ENCODE measurements at places on chromosomes 1 and 21. TPM values are rescaled to one million over a fixed set of nuclear protein-coding genes. Genes with fewer than 3 reads are reported as not detected.

The CD84 gene
- 1.5 TPM for polyA plus RNA-seq

DNA sequence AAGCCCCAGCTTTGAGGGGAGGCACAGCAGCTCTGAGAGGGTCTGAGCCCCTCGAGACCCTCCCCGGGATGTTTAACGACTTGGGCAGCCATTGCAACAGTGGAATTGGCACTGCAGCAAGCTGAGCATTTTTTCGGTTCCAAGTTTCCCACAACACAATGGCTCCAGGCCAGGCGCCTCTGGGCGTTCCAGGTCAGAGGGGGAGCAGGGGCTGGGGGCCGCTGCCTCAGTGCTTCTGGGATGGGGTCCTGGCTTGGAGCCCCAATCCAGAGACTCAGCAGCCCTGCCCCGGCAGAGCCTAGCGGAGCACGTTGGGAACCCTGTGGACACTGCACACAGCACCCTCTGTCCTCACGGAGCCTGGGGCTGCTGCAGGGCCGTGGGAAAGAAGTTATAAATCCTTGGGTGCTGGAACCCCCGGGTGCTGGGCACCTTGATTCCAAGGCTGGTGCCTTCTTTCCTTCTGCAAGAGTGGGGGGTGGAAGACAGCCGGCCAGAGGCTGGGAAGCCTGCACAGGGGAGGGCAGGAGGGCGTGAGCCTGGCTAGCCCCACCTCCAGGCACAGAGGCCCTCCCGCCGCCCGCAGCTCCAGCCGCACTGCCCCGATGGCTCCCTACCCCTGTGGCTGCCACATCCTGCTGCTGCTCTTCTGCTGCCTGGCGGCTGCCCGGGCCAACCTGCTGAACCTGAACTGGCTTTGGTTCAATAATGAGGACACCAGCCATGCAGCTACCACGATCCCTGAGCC is 50.1 kb downstream of the COL18A1 start:
- DNase-seq: no peak

DNA sequence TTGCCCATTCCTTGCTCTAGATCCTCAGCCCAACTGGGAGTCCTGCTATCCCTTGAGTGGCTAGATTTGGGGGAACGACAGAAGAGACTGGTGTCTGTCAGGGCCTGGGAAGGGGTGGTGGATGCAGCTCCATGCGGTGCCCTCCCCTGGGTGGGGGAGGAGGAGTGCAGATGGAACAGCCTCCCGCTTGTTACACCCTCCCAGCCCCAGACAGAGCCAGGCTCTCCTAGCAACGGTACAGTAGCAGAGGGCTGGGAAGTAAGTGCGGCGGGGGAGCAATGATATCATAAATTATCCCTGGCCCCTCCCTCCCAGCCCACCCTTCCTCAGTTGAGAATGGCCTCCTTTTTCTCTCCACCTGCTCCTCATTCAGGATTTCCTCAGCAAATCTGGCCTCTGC is 37.2 kb downstream of the RHBG start:
- no peak for DNase-seq

- DNase-seq: no peak
Measured at GRCh38 chr21:15191342-15191741, 126.5 kb upstream of the NRIP1 start.

DNA sequence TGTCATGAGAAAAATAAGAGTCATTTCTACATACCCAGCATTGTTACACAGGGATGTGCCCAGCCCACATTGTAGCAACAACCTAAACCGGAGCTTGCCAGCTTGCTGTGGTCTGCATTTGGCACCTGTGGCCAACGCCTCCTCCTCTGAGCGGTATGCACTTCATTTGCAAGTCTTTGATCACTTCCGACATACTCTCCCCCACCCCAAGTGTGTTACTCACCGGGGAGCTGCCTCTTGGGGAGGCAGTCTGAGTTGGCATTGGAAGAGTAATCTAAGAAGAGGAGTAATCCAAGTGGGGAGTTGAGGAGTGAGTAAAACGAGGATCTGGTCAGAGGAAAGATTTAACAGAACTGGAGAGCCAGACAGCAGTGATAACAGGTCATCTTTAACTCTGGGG is 3.8 kb downstream of the BCL9 start:
- DNase-seq: no peak

- no peak for DNase-seq
Measured at GRCh38 chr1:62964141-62964540, 180.2 kb downstream of the ATG4C start.

GRCh38 chr1:215661033-215661432 is 93.9 kb downstream of the KCTD3 start:
- no peak for DNase-seq
